Effector memory CD8-positive, alpha-beta T cell (primary cell): ENCODE measurements at places on chromosomes 5 and 9.

DNA sequence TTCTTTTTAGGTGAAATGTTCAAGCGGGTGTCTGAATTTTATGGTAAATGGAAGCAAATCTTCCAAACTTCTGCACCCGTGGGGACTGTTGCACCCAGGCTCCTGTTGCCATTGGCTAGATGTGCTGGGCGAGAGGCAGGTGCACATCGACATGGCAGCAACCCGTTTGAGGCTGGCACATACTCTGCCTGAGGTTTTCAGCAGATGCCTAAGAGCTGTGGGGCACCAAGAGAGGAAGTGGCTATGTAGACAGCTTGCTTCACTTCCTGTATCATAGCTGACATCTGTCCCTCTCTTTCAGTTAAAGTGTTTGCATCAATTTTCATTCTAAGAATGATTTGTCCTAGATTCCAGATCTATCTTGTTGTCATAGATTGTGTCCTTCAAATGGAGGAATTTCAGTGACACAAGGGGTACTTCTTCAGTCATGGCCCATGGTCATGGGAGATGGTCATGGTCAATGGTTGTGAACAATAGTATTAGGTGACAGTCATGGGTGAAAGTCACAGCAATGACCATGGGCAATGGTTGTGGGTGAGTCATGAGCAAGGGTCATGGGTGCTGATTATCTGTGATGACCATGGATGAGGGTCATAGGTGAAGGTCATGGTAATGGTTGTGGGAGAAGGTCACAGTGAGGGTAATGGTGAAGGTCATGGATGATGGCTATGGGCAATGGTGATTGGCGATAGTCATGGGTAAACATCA is 115.1 kb upstream of the IRX4 start:
- no peaks in the 10 kb centered on the region for H3K4me1 ChIP-seq
- peaks cover 72% of the 10 kb centered on the region for H3K27me3 ChIP-seq
- H3K27ac ChIP-seq = no peak overlapping the region
- DNase-seq = no peak
- H3K4me3 ChIP-seq = no peak overlapping the region

DNA sequence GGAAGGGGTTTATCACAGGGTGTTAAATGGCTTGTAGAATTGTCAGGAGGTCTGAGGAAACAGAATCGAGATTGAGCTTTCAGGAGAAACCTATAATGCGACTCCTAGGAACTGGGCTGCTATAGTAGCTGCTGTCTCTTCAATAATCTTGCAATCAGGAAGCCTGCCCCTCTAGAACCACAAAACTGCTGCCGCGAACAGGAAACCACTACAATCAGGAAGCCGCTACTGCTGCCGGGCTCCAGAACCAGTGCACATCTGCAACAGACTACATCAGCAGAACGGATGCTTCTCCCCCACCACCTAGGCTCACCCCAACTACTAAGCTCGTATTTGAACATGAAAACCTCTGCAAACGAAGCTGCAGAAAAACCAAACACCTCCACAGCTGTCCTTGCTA is 31.6 kb downstream of the TNFSF8 start:
- no peaks in the 10 kb centered on the region for H3K27me3 ChIP-seq
- H3K4me1 ChIP-seq = peaks cover 57% of the 10 kb centered on the region
- H3K4me3 ChIP-seq = no peak overlapping the region

GRCh38 chr9:110623462-110624025 is 44.0 kb upstream of the SVEP1 start:
- no peak overlapping the region for H3K27ac ChIP-seq
- H3K4me1 ChIP-seq = no peaks in the 10 kb centered on the region
- peaks cover 3% of the 10 kb centered on the region for H3K36me3 ChIP-seq
- H3K4me3 ChIP-seq = no peak overlapping the region
- no peak for DNase-seq

- H3K36me3 ChIP-seq = no peaks in the 10 kb centered on the region
- DNase-seq = no peak
- H3K4me3 ChIP-seq = peak overlapping the region; percentile 45
- no peaks in the 10 kb centered on the region for H3K27me3 ChIP-seq
- H3K27ac ChIP-seq = peak overlapping the region; percentile 10
- H3K4me1 ChIP-seq = no peaks in the 10 kb centered on the region
These were observed 91.8 kb downstream of the TLE1 start for GRCh38 chr9:81597419-81598122.

- H3K36me3 ChIP-seq = no peaks in the 10 kb centered on the region
- no peaks in the 10 kb centered on the region for H3K4me1 ChIP-seq
- no peaks in the 10 kb centered on the region for H3K27me3 ChIP-seq
- no peak for DNase-seq
- no peak overlapping the region for H3K4me3 ChIP-seq
- no peak overlapping the region for H3K27ac ChIP-seq
These were observed 221.7 kb downstream of the ZNF608 start for GRCh38 chr5:124524552-124525232.

- no peaks in the 10 kb centered on the region for H3K4me1 ChIP-seq
- H3K4me3 ChIP-seq = no peak overlapping the region
- no peak overlapping the region for H3K27ac ChIP-seq
- DNase-seq = no peak
- no peaks in the 10 kb centered on the region for H3K36me3 ChIP-seq
These were observed 38.5 kb upstream of the SLC44A1 start for GRCh38 chr9:105205787-105206495.

GRCh38 chr5:55577353-55578060 is 42.7 kb upstream of the PLPP1 start:
- DNase-seq = no peak
- peaks cover 1% of the 10 kb centered on the region for H3K4me1 ChIP-seq
- H3K27me3 ChIP-seq = no peaks in the 10 kb centered on the region
- peaks cover 3% of the 10 kb centered on the region for H3K36me3 ChIP-seq
- no peak overlapping the region for H3K4me3 ChIP-seq
- H3K27ac ChIP-seq = no peak overlapping the region

DNA sequence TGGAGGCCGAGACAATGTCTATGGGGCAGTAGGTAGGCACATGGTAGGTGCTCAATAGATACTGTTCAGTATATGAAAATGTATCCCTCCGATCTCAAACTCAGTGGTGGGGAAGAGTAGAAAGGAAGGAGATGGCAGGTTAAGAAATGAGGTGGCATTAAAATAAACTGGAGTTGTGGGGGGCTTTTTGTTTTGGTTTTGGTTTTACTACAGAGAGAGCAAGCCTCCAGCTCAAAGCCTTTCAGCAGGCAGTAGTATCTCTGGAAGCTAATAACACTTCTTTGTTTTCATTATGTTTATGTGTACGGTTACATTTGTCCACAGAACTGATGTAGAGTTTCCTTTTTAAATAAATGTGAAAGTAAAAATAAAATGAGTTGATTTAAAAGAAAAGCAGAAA is 8.6 kb downstream of the MFAP3 start:
- peak overlapping the region; percentile 49 for H3K27ac ChIP-seq
- peaks cover 31% of the 10 kb centered on the region for H3K4me1 ChIP-seq
- no peak for DNase-seq
- peaks cover 19% of the 10 kb centered on the region for H3K36me3 ChIP-seq
- no peaks in the 10 kb centered on the region for H3K27me3 ChIP-seq
- H3K4me3 ChIP-seq = peak overlapping the region; percentile 57

DNA sequence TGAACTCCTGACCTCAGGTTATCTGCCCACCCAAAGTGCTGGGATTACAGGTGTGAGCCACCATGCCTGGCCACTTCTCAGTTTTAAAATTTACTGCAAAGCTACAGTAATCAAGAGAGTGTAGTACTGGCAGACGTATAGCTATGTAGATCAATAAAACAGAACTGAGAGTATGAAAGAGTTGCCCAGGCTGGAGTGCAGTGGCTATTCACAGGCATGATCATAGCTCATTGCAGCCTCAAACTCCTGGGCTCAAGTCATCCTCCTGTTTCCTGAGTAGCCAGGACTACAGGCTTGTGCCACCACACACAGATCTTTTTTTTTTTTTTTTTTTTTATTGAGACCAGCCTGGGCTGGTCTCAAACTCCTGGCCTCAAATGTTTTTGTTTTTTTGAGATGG is 26.5 kb upstream of the NCS1 start:
- no peak overlapping the region for H3K4me3 ChIP-seq
- H3K36me3 ChIP-seq = no peaks in the 10 kb centered on the region
- peaks cover 41% of the 10 kb centered on the region for H3K27me3 ChIP-seq
- no peak overlapping the region for H3K27ac ChIP-seq

- H3K4me3 ChIP-seq = no peak overlapping the region
- H3K27ac ChIP-seq = no peak overlapping the region
- no peaks in the 10 kb centered on the region for H3K4me1 ChIP-seq
- H3K36me3 ChIP-seq = no peaks in the 10 kb centered on the region
These were observed 18.4 kb upstream of the CNTLN start for GRCh38 chr9:17116400-17116837.

DNA sequence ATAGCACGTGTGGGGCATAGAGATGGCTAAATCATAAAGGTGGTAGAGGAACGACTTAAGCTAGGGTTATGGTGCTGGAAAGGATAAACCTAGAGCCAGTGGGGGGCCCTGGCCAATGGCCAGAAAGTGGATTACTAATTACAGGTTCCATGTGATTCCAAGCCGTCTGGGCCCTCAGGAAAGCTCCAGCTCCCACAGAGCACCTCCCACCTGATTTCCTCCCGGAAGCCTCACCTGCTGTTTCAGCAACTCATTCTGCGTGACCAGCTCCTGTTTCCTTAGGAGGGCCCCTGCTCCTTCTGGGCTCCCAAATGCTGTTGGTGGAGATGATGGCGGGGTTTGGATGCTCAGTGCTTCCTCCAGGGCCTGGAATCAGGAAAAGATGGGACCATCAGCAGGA is 16.2 kb downstream of the GPX3 start:
- H3K36me3 ChIP-seq = peaks cover 94% of the 10 kb centered on the region
- no peak for DNase-seq
- no peaks in the 10 kb centered on the region for H3K27me3 ChIP-seq

DNA sequence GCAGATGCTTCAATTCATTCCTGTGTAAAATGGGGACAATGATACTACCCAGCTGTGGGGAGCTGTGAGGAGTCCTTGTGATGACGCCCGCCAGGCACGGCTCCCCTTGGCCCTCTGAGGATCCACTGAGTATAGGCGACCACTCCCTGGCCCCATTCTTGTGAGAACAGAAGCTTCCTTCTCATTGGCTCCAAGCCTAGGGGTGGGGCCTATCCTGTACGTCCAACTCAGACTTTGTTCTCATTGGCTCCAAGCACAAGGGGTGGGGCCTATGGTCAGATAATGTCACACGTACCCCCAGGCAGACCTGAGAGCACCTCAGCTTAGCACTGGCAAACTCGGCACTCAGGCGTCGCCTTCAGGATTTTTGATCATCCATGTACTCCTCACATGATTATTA is 232.9 kb upstream of the MVB12B start:
- no peak for DNase-seq
- H3K36me3 ChIP-seq = no peaks in the 10 kb centered on the region
- H3K27ac ChIP-seq = no peak overlapping the region
- H3K27me3 ChIP-seq = peaks cover 14% of the 10 kb centered on the region

GRCh38 chr5:59538750-59539121 is 354.8 kb downstream of the PDE4D start:
- H3K36me3 ChIP-seq = peaks cover 3% of the 10 kb centered on the region
- no peak overlapping the region for H3K4me3 ChIP-seq
- H3K4me1 ChIP-seq = no peaks in the 10 kb centered on the region
- H3K27me3 ChIP-seq = no peaks in the 10 kb centered on the region
- H3K27ac ChIP-seq = no peak overlapping the region

- no peak overlapping the region for H3K4me3 ChIP-seq
- H3K27me3 ChIP-seq = peaks cover 23% of the 10 kb centered on the region
- no peaks in the 10 kb centered on the region for H3K36me3 ChIP-seq
- no peaks in the 10 kb centered on the region for H3K4me1 ChIP-seq
- H3K27ac ChIP-seq = no peak overlapping the region
These were observed 33.8 kb upstream of the PTGS1 start for GRCh38 chr9:122336866-122337555.

GRCh38 chr9:37061768-37062167 is 27.7 kb upstream of the PAX5 start:
- no peak overlapping the region for H3K4me3 ChIP-seq
- no peak overlapping the region for H3K27ac ChIP-seq
- DNase-seq = no peak
- peaks cover 3% of the 10 kb centered on the region for H3K36me3 ChIP-seq
- peaks cover 78% of the 10 kb centered on the region for H3K27me3 ChIP-seq
- H3K4me1 ChIP-seq = no peaks in the 10 kb centered on the region

DNA sequence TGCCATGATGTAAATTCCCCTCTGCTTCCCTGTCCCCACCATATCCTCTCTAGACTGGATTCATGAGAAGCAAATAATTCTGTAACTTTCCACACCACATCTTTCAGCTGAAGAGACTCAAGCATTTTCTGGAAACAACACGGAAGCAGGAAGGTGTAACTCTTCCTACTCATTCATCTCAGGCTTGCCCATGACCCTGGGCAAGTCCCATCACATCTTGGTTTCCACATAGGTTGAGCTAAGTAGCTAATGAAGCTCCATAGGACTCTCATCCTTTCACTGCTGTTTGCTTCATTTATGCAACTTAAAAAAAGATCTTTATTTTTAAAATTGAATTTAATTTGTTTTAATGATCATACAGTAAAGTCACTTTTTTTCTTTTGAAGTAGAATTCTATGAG is 32.7 kb upstream of the STARD4 start:
- H3K27ac ChIP-seq = no peak overlapping the region
- peaks cover 2% of the 10 kb centered on the region for H3K36me3 ChIP-seq
- no peaks in the 10 kb centered on the region for H3K4me1 ChIP-seq
- DNase-seq = no peak
- H3K4me3 ChIP-seq = no peak overlapping the region
- peaks cover 29% of the 10 kb centered on the region for H3K27me3 ChIP-seq

DNA sequence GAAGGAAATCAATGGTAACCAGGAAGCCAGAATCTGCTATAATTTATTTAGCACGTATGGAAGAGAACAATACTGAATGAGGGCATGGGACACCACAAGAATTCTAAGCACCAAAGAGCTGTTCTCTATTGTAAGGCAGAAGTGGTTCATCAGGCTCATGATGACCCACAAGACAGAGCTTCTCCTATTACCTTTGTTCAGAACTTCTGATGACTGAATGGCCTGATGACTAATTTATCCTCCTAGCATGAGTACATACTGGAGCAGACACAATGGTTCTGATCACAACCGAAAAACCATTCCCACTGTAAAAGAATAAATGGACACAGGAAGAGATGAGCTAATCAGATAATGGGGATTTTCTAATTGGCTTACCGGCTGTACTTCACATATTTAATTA is 329.8 kb upstream of the PDE4D start:
- H3K36me3 ChIP-seq = no peaks in the 10 kb centered on the region
- H3K27me3 ChIP-seq = no peaks in the 10 kb centered on the region
- H3K4me3 ChIP-seq = no peak overlapping the region
- H3K27ac ChIP-seq = no peak overlapping the region
- DNase-seq = no peak

- no peak overlapping the region for H3K4me3 ChIP-seq
- no peak for DNase-seq
- H3K4me1 ChIP-seq = no peaks in the 10 kb centered on the region
- H3K27ac ChIP-seq = no peak overlapping the region
These were observed 48.9 kb upstream of the TDRD7 start for GRCh38 chr9:97362777-97363545.

DNA sequence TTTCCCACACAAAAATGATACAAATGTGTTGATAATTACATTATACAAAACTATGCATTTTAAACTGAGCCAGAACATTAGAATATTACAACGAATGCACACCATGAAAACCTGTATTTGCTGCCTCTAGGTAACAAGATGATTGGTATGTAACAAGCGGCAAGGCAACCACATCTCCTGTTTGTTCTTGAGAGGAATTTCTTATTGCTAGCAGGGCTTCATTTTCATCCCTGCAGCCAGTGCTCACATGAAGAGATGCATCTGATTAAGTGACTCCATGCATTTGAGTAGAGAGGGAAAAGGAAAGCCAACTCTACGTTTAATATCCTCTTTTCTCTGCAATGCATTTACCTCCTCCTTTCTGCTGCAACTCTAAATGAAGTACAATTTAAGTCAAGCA is 36.6 kb downstream of the FRMD3 start:
- no peaks in the 10 kb centered on the region for H3K4me1 ChIP-seq
- DNase-seq = no peak
- H3K36me3 ChIP-seq = no peaks in the 10 kb centered on the region
- no peaks in the 10 kb centered on the region for H3K27me3 ChIP-seq
- no peak overlapping the region for H3K4me3 ChIP-seq
